ENCODE measurements at places on chromosomes 3 and 15.

GRCh38 chr3:116191409-116191808, 253.9 kb downstream of the LSAMP start:
- no peak for DNase-seq

DNA sequence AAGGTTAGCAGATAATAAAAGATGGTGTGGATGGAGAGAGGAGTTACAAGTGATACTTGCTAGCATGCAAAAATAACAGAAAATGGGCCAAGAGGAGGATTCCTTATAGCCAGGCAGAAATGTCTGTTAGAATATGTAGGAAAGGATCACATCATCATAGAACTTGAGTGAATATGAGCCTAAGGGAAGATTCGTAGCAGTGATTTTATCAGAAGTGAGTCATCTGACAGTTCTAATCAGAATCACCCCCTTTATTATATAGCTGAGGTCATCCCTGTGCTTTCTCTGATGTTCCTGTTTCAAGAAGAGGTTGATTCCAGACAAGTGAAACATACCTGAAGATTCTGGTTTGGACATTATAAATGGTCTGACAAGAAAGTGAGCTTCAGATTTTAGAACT, 22.9 kb downstream of the EXOG start:
- DNase-seq, result no peak

DNA sequence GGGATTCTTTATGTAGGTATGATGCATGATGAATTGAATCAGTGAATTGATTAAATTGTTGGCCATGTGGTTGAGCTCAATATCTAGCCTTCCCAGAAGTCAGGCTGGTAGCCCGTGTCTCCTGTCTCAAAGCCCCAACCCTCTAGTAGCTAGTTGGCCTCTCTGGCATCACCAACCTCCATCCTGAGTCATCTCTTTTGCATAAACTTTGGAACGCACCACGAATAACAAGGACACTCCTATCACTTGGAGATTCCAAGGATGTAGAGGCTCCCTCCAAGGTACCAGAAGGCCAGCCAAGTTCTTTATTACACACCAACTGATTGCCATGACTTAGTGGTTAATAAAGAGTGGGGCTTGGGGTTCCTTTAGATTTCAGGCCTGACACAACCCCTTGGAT, 148.4 kb downstream of the APBA2 start:
- DNase-seq, result no peak

DNA sequence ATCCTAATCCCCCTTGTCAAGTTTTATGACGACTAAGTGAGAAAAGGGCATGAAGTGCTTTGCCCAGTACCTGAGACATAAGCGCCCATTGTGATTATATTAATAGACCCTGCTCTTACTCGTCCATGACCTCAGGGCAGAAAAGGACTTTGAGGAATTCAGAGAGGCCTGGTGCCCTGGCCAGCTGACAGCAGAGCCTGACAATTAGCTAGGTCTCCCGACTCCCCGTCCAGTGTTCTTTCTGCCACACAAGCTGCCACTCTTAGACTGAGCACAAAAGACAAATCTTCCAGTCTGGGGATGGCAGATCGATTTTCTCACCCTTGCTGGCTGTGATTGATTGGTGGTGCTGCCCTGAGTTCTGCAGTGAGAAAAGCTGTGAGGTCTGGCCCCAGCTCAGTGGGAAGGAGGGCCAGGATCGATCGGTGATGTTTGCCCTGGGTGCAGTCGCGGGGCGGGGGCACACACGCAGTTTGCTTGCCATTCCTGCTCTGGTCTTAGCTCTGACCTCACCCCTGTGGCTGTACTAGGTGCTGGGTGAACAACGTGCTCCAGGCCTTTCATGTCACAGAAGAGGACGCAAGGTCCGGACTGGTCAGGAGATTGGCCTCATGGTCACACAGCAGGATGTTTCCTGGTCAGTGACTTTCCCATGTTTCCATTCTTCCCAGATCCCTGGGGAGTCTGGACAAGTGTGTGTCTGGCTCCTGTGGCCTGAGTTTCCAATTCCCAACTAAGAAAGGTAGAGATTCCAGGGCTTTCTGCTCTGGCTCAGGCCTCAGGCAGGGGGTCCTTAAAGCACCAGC, 67.4 kb upstream of the TLE3 start:
- DNase-seq, result no peak

DNA sequence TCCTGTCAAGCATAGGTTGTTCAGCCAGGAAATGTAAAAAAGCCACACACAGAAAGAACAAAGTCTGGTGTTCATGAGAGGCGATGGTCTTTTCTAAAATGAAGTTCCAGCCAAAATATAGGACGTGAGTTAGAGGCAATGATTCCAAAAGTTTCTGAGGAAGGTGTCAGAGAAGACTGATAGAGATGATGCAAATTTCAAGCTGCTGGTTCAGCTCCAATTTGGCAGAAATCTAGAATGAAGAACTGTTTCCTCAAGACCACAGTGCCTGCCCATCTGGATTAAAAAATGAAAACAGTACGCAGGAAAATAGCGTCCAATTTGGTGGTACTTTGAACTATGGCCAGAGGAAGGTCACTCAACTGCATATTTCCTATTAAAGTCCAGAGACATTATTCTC, 672.9 kb downstream of the SQOR start:
- no peak for DNase-seq

GRCh38 chr3:105812194-105812586, 56.6 kb downstream of the CBLB start:
- DNase-seq, result no peak

DNA sequence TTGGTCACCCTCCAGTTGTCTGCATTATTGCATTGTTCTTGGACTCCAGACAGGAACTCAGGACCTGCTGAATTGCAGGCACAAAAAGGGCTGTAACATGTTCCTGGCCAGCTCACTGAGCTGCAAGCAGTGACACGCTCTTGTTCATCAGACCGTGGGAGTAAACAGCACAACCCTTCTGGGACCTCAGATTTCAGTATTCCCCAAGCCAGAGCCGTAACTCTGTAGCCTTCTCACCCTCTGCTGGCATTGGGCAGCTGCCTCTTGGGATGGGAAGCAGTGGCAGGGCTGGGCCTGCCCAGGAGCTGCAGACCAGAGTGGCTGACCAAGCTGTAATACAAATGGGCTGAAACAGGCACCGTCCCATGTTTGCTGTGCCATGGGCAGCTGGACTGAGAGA, 607.1 kb upstream of the BCHE start:
- no peak for DNase-seq

DNA sequence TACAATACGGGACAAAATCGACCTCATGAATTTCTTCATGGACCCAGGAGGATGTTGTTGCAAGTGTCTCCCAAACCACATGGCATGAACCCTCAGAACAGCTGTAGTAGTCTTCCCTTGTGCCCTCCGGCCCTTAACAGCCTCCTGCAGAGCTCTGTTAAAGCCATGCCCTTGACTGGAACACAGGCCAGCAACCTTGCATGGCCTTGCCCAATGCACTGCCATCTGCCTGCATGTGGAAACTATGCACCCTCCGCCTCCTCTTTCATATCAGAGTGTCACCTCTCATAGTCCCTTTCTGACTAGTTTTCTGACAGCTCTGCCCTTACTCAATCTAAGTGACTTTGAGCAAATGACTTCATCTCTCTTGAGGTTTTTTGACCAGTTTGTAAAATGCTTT, 39.4 kb upstream of the TRIM71 start:
- DNase-seq, result no peak

GRCh38 chr3:177469216-177469615, 271.9 kb upstream of the TBL1XR1 start:
- no peak for DNase-seq

DNA sequence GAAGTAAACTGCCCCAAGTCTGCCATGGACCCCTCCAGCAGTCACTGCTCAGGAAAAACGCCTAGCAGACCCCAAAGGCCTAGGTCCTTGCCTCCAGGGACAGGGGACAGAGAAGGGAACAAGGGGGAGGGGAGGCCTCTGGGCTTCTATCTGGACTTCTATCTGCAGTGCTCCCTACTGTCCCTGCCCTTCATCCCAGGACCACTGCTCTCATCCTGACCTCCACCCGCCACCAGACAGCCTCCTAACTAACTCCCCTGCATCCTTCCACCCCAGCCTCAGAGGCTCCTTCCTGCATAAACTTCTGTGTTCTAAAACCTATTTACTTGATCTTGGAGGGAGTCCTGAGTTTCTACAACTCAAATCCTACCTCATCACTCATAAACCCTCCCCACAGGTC, 25.4 kb downstream of the SEMA7A start:
- DNase-seq, result no peak

- no peak for DNase-seq
These were observed 1.2 kb downstream of the MKRN3 start for GRCh38 chr15:23566651-23567050.

DNA sequence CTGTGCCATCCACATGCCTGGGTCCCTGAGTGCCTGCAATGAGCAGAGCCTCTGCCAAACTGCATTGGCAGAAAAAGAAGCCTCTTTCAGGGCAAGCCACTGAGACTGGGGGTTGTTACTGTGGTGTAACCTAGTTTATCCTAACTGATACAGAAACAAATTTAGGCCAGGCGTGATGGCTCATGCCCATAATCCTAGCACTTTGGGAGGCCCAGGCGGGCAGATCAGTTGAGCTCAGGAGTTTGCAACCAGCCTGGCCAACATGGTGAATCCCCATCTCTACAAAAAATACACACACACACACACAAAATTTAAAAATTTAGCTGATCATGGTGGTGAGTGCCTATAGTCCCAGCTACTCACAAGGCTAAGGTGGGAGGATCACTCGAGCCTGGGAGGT, 221.6 kb downstream of the TBC1D2B start:
- DNase-seq, result no peak

- no peak for DNase-seq
These were observed 175.3 kb downstream of the XXYLT1 start for GRCh38 chr3:195095704-195096036.

DNA sequence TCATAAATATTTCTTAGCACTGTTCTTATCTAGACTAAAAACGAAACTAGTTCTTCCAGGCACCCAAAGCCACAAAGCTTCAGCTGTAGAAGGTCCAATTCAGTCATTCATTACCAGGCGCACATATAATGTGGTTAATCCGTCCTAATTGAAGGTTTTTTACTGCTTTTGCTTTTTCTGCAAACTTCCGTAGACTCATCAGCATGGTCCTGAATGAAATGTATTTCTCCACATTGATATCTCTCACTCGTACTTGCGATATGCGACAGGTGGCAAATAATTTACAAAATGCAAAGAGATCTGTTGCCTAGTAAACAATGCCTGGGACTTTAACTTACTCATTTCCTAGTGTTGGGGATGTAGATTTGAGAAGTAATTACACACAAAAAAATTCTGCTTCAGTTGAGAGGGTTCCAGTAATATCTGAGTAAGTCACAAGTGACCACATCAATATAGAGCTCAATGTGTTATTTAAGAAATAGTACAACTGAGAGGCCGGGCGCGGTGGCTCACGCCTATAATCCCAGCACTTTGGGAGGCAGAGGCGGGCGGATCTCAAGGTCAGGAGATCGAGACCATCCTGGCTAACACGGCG, 75.0 kb upstream of the MBNL1 start:
- DNase-seq, result no peak

GRCh38 chr3:122310361-122310760, 14.7 kb upstream of the CSTA start:
- DNase-seq, result no peak

GRCh38 chr3:96209699-96210098, 604.7 kb upstream of the EPHA6 start:
- DNase-seq, result no peak

GRCh38 chr15:46518381-46518780, 883.6 kb downstream of the SQOR start:
- DNase-seq, result no peak

DNA sequence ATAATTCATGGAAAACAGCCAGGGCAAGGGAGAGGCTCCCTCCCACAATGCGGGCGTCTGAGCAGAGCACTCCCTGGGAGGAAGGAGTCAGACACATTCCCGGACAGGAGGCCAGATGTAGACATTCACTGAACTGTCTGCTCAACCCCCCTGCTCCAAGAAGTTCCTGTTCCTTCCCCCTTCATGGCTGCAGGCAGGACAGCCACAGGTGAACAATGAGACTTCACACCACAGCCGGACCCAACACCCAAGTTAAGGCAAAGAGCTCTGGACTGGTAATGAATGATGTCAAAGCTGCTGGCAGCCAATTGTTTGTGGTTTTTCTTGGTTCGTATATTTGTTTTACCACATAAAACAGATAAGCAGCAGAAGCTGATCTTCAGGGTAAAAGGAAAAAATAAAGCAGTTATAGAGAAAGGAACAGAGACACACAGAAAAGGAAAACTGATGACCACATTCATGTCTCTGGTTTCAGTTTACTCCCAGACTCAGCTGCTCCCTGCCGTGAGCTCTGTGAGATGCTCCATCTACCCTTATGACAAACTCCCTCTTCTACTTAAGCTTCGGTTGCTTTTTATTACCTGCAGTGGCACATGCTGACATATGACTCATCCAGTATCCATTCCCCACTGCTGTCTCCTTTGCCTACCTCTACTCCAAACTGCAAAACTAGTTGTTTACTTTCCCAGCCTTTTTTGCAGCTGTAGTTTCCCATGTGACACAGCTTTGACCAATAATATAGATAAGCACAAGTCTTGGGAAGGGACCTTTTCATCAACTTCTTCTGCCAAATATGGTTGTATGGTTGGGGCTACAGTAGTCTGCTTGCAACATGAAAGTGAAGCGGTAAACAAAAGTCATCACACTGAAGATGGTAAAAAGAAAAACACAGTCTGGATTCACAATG, 33.1 kb downstream of the DZIP1L start:
- DNase-seq, result no peak

DNA sequence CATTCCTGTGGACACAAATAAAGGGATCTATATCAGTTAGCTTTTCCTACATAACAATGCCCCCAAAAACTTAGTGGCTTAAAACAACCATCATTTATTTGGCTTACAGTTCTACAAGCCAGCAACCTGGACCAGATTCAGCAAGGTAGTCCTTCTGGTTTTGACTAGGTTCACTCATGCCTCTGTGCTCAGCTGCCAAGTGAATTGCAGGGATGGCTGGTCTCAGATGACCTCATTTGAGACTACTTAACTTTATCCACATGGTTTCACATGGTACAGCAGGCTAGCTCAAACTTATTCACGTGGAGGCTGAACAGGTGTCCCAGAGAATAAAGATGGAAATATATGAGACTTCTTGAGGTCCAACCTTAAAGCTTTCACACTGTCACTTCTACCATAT, 119.3 kb upstream of the BFSP2 start:
- DNase-seq, result no peak

DNA sequence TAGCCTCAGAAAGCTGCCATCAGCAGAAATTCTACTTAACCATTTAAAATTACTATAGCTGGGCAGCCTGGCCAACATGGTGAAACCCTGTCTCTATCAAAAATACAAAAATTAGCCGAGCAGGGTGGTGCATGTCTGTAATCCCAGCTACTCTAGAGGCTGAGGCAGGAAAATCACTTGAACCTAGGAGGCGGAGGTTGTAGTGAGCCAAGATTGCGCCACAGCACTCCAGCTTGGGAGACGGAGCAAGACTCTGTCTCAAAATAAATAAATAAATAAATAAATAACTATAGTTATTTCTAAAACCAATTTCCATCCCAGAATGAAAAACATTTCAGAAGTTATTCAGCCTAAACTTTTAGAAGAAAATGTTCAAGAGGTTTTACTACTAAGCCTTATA, 25.1 kb downstream of the LRRFIP2 start:
- DNase-seq, result no peak

- no peak for DNase-seq
These were observed 59.2 kb downstream of the UACA start for GRCh38 chr15:70704166-70704565.

- DNase-seq, result no peak
These were observed 66.6 kb downstream of the P3H2 start for GRCh38 chr3:190053919-190054672.

All from activated T-cell treated with anti-CD3 and anti-CD28 coated beads for 24 hours (primary cell).